ENCODE measurements at places on chromosomes 13 and 19.

GRCh38 chr19:56567274-56568120 is at the start of gene ZNF470:
Gene ZNF470 (plus strand): TSS chr19:56567468. CDS start chr19:56570312, 2,844 bp downstream.
- peak; percentile 88 for DNase-seq

- DNase-seq, result no peak
Measured at GRCh38 chr19:53655042-53655665, 23.4 kb downstream of the DPRX start.

- DNase-seq, result peak; percentile 17
Measured at GRCh38 chr19:42121036-42121621, 11.1 kb downstream of the POU2F2 start.

DNA sequence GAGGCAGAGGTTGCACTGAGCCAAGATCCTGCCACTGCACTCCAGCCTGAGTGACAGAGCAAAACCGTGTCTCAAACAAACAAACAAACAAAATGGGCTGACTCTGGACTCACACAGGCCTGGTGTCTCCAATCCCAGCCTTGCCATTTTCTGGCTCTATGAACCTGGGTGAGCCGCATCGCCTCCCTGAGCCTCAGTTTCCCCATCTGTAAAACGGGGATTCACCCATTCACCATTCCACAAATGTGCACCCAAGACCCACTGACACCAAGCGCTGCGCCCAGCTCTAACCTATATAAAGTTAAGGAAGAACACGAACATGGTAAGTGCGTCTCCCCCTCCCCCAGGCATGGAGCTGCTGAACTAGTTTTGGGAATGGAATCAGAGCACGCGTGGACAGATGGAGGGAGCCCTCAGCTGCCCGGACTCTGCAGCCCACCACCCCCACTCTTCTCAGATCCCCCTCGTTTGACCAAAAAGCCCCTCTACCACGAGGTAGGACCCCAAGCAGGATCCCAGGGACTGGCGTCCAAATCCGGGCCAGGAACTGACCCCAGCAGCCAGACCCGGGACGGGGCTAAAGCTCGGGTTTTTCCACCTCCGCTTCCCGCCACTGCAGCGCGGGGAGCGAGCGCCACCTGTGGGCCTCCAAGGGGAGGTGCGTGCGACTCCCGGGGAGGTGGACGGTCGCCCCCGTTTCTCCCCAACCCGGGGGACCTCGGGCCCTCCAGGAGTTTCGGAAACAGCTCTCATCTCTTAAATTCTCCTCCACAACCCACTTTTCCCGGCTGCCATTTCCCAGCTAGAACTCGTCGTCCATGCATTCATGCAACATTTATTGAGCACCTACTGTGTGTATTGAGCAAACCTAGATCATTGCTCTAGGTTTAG is 33.0 kb upstream of the ADGRE5 start:
- peak; percentile 71 for DNase-seq

- no peak for DNase-seq
Measured at GRCh38 chr19:38839816-38840582, 8.4 kb upstream of the ECH1 start.
